ENCODE measurements at places on chromosomes 7 and 10.
A peak's percentile ranks its signal among the peaks of the same experiment; 100 is the strongest.

DNA sequence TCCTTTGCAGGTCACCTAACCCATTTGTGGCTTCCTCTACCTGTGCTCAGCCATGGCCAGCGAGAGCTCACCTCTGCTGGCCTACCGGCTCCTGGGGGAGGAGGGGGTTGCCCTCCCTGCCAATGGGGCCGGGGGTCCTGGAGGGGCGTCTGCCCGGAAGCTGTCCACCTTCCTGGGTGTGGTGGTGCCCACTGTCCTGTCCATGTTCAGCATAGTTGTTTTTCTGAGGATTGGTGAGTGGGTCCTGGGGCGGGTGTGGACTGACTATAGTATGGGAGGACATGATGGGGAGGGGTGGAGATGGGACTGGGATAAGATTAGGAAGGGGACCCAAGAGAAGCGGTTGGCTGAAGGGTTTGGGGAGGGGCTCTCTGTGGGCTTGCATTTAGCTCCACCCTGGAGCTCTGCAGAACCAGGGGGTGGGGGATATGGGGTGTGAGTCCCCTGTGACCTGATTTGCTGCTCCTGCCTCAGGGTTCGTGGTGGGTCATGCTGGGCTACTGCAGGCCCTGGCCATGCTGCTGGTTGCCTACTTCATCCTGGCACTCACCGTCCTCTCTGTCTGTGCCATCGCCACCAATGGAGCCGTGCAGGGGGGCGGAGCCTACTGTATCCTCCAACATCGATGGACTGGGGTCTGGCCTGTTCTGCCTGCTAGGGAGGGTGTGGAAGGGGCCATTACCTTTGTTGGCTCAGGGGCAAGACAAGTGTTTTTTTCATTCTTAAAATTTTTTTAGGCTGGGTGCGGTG lies 1.8 kb downstream of the SLC12A9 start:
- DNase-seq: no peak

- DNase-seq: no peak
Measured at GRCh38 chr7:95630702-95631458, 34.6 kb upstream of the PDK4 start.

- DNase-seq: no peak
Measured at GRCh38 chr7:122290476-122290875, 14.1 kb downstream of the FEZF1 start.

GRCh38 chr7:28297801-28298459 lies 114.4 kb upstream of the CREB5 start:
- no peak for DNase-seq

DNA sequence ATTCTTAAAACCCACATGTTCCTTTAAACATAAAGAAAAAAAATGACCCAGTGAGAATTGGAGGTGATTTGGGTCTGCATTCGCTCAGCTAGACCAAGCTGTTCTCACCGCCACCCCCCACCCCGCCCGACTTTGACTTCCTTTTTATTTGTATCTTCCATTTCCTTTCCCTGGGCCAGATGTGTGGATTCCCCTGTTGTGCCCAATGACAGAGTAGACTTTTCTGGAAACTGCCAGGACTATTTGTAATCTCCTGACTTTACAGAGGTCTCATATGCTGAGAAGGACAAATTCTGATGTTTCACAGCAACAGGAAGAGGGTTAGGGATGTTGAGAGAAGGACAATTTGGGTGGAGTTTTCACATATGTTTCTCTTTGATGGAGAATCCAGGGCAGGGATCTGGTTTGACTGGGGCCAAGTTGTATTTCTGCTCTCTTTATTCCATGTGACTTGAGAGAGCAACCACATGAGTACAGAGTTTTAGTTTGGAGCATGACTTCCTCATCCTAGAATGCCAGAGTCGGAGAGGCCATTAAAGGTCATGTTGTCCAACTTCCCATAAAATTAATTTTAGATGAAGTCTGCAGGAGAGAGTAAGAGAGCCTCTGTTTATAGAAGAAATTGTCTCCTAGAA lies 1023.2 kb downstream of the LRMDA start:
- DNase-seq: no peak

GRCh38 chr7:115822380-115822779 lies 208.2 kb downstream of the TFEC start:
- no peak for DNase-seq

DNA sequence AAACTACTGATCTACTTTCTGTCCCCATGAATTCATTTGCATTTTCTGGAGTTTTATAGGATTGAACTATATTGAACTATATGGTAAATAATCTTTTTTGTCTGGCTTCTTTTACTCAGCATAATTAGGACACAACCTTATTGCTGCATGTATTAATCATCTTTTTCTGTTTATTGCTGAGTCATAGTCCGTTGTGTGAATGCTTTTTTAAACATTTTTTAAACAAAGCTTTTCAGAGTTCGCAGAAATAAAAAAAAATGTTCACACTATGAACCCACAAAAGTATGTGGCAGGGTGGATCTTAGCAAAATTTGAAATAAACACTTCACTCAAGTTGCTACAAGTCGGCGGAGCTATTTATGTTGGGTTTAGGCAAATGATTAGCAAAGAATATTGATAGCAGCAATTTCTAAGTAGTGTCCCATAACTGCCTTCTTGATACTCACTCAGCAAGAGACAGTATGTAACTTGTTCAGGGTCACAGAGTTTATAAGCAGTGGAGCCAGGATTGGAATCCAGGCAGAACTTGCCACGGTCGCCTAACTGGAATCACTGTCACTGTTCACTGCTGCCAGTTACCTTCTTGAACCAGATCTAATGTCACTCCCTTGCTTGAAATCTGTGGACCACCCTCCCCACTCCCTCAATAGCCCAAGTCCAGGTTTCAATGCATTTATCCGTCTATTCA lies 5.6 kb downstream of the CH25H start:
- no peak for DNase-seq

DNA sequence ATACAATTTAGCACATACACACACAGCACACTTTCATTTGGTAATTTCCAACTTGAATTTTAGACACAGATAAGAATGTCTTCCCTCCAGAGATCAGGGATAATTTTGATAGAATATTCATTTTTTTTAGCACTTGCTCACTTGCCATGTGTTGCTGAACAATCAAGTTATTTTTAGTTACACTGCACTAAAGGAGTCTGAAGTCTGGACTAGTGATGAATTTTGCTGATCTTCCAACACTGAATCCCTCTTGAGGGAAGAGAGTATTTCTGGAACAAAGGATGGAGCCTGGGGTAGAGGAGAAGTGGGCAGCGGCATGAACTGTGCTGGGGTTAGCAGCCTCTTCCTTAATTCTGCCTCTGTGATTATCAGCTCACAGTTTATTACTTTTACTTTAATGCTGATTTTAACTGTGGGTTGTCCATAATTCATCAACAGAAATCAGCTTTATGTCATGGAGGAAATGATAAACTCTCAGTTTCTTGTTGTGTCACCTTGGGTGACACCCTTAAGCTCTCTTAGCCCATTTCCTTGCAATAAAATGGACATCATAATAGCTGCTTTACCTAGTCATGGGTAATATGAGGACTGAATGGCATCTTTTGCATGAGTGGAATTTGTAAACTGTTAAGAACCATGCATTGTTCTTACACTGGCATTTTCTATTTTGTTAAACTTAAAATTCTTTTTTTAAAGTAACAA lies 32.1 kb downstream of the SGPL1 start:
- DNase-seq: no peak

GRCh38 chr10:83373671-83374070 lies 765.6 kb upstream of the GHITM start:
- peak; percentile 77 for DNase-seq

DNA sequence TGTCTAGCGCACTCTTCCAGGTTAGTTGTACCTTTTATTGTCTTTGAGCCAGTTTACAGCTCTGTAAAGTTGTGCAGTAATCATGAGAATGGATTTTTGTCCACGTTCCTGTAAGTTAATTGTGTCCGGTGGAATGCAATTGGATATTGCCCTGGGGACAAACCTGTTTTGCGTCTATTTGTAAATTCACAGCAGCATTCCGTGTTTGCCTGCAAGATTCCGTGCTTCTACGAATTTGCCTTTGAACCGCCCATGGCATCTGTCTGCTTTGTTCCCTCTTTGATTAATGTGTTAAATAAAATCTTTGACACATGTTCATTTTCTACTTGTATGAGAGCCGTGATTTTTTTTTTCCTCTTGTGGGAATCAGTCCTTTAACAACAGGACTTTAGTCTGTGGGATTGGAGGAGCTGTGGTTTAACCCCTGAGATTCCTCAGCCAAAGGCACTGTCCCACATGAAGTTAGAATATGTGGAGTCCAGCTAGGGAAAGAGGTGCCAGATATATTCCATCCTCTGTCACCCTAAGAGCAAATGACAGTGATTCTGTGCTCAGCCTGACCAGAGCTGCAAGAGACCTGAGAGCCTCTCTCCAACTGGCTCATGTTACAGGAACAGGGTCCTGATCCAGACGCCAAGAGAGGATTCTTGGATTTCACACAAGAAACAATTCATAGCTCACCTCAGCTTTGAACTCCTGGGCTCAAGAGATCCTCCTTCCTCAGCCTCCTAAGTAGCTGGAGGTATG lies 126.3 kb downstream of the COL26A1 start:
- DNase-seq: no peak

GRCh38 chr10:17074541-17074847 lies 55.1 kb downstream of the CUBN start:
- DNase-seq: no peak

GRCh38 chr10:121308020-121308419 lies 290.2 kb downstream of the FGFR2 start:
- DNase-seq: no peak

Measured in mesendoderm (in vitro differentiated cells).